ENCODE measurements at places on chromosomes 16 and 17.

- DNase-seq, result no peak
Measured at GRCh38 chr17:60602871-60603270, 2.9 kb downstream of the PPM1D start.

DNA sequence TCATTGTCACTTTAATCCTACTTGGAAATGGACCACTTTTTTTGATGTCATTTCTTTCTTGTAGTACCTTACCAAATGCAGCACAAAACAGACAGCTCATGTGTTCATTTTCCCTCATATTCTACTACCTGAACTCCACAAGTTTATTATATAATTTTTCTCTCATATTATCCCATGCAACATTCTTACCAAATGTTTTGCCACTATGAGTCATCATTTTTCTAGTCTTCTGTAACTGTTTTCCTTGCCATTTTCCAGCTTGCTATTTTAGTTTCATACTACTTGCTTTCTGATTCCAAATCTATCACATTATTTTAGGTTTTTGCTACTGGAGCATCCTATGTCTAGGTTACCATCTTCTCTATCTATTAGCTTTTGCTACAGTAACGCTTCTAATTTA lies 332.7 kb downstream of the ZFHX3 start:
- no peak for DNase-seq

DNA sequence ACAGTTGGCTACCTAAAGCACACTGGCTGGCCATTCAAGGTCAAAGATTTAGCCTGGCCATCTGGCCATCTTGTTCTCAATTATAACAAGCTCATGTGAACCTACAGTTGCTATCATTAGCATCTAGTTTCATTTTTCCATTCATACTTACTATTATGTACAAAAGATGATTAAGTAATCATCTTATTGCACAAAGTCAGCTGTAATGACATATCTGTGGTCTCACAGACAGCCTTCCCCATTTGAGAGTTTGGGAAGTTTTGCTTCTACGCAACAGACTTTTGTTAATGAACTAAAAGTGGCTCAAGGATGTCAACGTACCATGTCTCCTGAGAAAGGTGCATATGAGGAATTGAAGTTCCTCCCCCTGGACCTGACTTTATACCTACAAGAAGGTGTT lies 51.3 kb downstream of the HS3ST3B1 start:
- no peak for DNase-seq

- no peak for DNase-seq
Measured at GRCh38 chr16:66507731-66508239, 42.1 kb downstream of the TK2 start.

- no peak for DNase-seq
Measured at GRCh38 chr16:80449392-80449791, 91.4 kb upstream of the DYNLRB2 start.

- no peak for DNase-seq
Measured at GRCh38 chr16:87947356-87948118, 3.7 kb upstream of the BANP start.
